ENCODE measurements at places on chromosomes 4 and X.

DNA sequence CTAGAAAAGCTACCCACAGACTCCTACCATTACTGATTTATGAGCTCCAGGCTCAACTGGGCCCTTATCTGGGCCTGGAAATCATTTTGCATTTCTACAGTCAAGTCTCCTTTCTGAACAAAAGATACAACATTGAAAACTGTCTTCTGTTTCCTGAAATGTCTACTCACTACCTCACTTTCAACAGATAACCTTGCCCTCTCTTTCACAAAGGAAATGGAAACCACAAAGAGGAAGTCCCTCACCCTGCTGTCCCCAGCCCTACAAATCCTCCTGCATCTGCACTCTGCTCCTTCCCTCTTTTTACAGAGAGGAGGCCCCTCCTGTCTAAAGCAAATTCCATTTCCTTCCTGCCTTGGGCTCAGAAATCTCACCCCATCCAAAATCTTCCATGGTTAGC, 24.8 kb upstream of the CYBB start:
- DNase-seq: peak; percentile 91

GRCh38 chr4:70425306-70425705, 27.6 kb downstream of the OPRPN start:
- peak; percentile 46 for DNase-seq

- DNase-seq: no peak
Measured at GRCh38 chrX:16454926-16455325, 195.0 kb upstream of the S100G start.

DNA sequence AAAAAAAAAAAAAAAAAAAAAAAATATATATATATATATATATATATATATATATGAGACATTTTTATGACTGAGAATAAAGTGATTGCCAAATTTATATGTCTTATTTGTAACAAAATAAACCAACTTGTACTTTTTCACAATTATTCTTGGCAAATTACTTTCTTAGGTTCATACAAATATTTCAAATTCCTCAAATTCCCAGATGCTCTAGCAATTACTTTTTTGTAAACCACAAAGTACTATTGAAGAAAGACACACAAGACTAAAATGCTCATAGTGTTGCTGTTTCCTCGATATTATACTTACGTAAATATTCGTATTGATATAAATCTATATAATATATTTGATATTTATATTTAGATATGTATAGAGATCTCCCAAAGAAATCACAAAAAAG, 390.0 kb downstream of the FAT4 start:
- DNase-seq: no peak

DNA sequence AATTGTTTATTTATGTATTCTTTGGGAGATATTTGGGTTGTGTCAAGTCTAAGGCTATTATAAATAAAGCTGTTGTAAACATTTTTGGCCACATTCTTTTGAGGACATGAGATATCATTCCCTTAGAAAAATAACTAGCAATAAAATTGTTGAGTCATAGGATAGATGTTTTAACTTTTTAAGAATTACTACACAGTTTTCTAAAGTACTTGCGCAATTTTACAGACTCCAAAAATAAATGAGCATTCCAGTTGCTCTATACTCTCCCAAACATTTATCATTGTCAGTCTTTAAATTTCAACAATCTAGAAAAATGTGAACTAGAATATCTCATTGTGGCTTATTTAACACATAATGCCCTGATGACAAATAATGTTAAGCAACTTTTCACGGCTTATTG, 189.1 kb upstream of the ADGRL3 start:
- no peak for DNase-seq
